ENCODE measurements at places on chromosomes 3 and 15.

DNA sequence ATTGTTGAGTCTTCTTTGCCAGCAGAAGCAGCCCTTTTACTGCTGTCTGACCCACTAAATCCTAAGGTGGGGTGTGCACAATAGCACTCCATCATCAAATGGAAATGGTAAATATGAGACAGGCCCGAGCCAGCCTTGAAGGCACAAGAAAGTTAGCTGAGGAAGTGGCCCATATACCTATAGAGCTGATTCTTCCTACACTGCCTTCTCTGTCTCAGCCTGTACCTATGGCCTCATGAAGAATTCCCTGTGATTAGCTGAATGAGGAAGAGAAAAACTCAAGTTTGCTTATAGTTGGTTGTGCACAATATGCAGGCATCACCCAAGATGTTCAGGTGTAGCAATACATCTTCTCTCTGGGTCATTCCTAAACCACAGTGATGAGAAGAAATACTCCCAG is 31.7 kb upstream of the XCR1 start:
- no peak for DNase-seq

DNA sequence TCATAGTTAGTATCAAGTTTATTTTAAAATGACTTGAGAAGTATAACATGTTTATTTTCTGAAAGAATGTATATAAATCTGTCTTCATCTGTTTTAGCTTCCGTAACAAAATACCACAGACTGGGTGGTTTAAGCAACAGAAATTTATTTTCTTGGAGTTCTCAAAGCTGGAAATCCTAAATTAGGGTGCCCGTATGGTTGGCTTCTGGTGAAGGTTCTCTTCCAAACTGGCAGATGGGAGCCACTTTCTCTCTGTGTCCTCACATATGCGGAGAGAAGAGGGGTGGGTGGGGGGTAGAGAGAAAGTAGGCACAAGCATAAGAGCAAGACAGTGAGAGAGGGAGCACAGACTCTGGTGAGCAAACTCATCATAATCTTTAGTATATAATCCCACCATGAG is 142.3 kb downstream of the ZIC1 start:
- no peak for DNase-seq

DNA sequence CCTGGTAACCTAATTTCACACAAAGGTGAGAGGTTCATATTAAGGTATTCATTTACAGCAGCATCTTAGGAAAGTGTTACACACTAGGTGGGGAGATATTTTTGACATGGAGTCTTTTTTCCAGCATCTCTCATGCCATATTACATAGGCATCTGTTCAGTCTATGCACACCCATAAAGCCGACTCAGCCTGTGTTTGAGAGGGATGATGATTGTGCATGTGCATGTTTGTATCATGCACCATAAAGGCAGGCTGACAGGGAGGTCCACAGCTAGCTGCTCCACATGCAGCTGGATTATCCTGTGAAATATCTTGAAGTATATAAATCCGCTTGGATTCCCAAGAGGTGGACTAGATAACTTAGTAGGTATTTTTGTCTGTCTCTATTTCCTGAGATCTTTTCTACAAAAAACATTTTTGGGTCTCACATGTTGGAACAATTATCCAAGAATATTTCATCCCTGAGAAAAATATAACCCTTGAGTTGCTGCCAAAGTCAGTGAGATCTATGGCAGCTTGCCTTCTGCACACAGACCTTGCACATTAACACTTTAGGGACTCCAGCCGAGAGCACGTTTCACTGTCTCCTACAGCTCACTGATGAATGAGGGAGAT is 288.4 kb upstream of the DPH6 start:
- DNase-seq: no peak

GRCh38 chr15:87981969-87982368 is 274.6 kb downstream of the NTRK3 start:
- no peak for DNase-seq

DNA sequence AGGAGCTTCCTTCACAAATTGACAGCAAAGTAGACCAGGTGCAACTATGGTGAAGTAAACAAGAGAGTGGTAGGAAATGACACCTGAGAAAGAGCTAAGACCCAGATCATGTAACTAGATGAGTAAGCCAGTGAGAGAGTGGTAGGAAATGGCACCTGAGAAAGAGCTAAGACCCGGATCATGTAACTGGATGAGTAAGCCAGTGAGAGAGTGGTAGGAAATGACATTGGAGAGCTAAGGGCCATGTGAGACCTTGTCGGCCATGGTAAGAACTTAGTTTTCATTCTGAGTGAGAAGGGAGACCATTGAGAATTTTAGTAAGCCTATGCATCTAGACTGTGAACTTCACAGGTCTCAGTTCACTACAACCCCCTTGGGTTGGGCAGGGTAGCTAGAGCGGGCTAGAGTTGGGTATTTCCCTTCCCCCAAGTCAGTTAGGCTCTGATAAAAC is 5.4 kb upstream of the SENP7 start:
- DNase-seq: peak; percentile 16

DNA sequence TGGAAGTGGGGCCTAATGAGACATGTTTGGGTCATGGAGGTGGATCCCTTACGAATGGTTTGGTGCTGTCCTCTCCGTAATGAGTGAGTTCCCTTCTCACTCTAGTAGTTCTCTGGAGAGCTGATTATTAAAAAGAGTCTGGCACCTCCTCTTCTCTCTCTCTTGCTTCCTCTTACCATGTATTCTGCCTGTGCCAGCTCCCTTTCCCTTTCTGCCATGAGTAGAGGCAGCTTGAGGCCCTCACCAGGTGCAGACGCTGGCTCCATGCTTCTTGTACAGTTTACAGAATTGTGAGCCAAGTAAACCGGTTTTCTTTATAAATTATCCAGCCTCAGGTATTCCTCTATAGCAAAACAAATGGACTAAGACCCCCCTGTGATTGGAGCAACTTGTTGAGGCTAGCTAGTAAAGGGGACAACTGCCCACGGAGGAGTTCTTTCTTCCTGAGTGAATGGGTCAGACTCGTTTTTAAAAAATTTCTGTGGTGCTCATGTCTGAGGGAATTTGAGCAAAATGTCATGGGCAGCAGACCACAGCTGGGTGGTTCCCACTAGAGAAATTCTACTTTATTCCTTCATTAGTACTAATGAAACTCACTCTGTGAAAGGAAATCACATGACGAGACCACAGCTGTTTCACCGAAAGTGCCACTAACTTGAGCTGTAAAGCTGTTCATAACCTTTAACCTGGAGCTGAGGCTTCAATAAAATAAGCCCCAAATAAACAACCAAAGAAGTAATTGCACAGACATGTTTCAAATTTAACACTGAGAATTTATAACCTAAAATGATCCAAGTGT is 210.0 kb downstream of the NFKBIZ start:
- no peak for DNase-seq

DNA sequence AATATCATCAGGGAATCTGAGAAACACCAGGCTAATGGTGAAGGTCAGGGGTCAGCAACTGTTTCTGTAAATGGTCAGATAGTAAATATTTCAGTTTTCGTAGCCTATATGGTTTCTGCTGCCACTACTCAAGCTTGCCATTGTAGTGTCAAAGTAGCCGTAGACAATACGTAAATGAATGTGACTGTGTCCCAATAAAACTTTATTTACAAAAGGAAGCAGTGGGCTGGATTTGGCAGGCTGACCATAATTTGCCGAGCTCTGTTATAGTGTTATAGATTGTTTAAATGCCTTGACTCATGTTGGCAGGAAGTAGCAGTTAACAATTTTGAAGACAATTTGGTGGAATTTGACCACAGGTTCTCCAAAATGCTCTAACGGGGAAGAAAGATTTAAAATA is 548.2 kb downstream of the FOXP1 start:
- peak; percentile 77 for DNase-seq

DNA sequence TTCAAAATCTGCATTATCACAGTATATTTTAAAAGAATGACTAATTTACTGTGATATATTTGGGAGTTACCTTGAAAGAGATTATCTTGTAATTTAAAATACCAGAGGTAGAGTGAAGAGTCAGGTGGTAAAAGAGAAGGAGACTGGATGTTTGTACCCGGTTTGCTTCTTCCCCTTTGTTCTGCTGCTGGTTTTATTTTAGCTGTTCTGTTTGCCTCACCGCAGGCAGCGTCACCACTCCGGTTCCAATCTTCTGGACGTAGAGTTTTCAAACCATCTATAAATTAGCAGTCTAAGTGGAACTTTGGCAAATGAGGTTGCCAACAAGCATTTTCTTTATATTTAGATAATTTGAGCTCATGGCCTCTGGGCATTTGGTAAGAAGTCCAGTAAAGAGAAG is 38.2 kb downstream of the PPARG start:
- DNase-seq: no peak

- no peak for DNase-seq
Measured at GRCh38 chr3:69719587-69720122, 19.6 kb upstream of the MITF start.

DNA sequence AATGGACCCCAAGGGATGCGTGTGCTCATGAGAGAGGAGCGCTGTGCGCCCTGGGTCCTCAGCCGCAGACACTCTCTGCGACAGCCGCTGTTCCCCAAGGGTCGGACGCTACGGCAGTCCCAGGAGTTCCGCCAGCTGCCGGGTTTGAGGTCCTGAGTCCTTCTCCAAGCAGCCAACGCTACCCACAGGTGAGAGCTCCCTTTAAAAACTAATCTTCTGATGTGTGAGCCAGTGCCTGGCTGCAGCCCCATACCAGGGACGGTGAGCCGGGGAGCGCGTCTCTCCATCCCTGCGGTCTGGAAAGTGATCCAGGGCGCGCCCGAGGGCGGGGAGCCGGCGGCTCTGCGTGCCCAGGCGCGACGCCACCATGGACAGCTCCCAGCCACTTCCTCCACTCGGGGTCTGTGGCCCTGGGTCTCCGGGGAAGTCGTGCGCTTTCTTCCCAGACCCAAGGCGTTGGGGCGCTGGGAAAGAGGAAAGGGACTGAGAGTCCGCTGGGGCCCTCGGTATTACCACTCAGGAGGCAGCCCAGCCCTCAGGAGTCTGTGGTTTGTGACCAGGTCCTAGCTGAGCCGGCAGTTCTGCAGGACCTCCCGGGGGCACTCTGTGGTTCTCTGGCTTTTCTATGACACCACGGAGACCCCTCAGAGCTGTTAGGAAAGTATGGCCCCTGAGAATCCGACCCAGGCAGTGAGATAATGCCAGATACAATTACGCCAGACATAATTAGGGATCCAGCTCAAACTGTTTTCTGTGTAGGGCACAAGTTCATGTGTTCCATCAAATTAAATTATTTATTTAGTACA is 1.4 kb downstream of the CEMIP start:
- DNase-seq: peak; percentile 68

DNA sequence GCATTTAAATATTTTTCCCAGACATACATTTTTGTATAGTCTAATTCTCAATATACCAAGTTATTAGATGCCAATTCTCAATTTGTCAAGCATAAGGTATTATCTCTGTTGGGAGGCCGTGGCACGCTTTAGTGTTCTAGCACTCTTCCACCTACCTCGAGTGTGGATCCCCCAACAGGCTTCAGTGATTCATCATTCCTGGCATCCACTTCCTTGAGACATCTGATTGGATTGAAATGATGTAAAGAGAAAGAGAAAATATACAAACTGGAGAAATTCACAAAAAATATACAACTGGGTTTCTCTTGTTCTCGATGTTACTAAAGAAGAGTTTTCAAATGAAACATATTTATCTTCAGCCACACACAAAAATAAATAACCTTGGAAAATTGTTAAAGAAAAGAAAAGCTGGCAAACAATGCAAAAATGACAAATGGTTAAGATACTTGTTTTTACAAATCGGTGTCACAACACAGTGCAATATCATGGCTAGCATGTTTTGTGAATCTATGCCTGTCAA is 218.0 kb upstream of the CDIN1 start:
- DNase-seq: peak; percentile 46

DNA sequence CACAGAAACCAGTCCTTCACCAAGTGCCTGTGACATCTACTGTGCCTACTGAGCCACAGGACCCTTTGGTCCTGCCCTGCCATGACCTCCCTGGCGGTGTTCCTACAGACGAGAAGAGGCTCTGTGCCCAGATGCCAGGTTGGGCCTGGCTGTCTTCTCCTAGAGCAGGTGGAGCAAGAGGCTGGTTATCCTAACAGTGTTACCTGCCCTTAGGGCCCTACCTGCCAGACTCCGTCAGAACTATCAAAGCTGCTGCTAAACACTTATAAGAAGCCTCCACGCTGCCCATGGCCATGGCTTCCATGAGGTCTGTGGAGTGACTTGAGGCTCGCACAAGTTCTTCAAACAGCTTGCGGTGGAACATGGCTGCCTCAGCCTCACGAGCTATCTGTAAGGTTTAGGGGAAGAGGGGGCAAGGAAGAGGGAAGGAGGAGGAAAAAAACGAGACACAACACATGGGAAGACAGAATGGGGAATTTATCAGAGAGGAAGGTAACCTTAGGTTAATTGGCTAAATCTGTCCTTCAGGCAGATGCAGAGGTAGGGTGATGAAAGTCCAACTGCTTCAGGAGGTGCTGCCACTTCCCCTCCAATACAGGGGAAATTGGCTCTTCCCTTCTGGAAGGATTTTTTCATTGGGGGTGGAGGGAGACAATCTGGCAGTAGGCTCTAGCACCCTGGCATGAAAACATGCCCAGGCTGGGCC is 5.4 kb upstream of the GRAMD2A start:
- DNase-seq: no peak

- peak; percentile 96 for DNase-seq
Measured at GRCh38 chr15:68277603-68278344, at the start of gene FEM1B. TSS of gene FEM1B (plus strand) at chr15:68277745. CDS start at chr15:68278418, 673 bp downstream.

Data from cardiac fibroblast (primary cell).